ENCODE measurements at places on chromosomes 11 and 22.

DNA sequence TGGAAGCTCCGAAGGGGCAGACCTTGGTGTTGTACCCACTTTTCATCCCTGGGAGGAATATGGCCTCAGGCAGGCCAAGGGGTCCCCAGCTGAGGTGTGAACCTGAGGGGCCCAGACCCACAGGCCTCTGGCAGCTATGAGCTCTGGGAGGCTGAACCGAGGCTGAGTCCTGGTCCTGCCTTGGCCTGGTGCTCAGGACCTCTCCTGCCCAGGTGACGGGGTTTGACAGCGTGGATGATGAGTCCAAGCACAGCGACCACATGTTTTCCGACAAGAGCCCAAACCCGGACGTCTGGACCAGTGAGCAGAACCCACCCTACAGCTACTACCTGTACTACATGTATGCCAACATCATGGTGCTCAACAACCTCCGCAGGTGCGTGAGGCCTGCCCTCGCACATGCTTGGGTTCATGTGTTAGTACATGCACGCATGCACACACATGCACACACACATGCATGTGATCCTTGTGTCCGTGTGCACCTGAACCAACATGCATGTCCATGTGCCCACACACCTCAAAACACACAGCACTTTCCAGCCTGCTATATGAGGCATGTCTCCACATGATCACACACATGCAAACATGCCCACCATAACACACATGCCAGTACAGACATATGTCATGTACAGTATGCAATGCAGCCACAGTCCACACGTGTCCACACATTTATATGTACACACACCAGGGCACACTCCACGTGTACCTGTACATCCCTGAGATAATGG is 40.9 kb downstream of the RNF141 start:
- peak; percentile 28 for DNase-seq

DNA sequence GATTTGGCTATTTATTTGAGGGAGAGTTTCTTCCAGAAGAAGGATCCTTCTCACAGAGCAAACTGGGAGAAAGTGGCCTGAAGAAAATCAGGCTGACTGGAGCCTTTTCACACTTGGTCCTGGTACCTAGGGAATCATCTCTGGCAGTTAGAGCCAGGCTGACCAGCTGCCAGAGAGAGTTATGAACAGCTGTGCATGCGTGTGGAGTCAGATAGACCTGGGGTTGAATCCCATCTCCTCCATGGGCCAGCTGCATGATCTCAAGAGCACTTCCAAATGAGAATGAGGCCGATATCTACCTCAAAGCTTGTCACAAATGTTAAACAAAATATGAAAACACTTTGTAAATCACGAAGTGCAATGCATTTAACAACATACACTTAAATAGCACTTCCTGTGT is 390.0 kb downstream of the TENM4 start:
- no peak for DNase-seq

GRCh38 chr11:12188548-12189317 is 78.3 kb downstream of the MICAL2 start:
- DNase-seq, result no peak

- no peak for DNase-seq
These were observed 20.1 kb upstream of the SPTBN2 start for GRCh38 chr11:66749091-66749490.

DNA sequence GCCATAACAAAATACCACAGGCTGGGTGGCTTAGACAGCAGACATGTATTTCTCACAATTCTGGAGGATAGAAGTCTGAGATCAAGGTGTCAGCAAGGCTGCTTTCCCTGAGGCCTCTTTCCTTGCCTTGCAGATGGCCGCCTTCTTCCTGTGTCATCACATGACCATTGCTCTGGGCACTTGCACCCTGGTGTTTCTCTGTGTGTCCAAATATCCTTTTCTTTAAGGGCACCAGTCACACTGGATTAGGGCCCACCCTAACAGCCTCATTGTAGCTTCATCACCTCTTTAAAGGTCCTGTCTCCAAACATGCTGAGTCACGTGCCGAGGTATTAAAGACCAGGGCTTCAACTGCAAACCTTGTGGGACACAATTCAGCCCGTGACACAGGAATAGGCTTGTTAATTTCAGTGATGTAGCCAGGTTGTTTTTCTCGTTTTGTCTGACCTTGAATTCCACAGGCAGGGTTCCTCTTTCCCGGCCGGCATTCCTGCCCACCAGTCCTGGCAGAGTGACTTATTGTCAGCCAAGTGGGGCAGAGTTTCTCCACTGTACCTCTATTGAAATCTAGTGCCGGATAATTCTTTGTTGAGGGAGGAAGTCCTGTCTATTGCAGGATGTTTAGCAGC is 100.1 kb downstream of the KCNQ1OT1 start:
- DNase-seq, result no peak

- no peak for DNase-seq
These were observed 106.1 kb downstream of the SLC1A2 start for GRCh38 chr11:35313066-35313759.

GRCh38 chr11:36151933-36152580 is 137.2 kb downstream of the COMMD9 start:
- DNase-seq, result no peak

GRCh38 chr11:78255919-78256318 is 67.2 kb downstream of the USP35 start:
- no peak for DNase-seq

- no peak for DNase-seq
These were observed 80.1 kb upstream of the CD44 start for GRCh38 chr11:35058669-35059434.
